Endothelial cell (in vitro differentiated cells): ENCODE measurements at places on chromosomes 11 and 22. TPM values are rescaled to one million over a fixed set of nuclear protein-coding genes. Genes with fewer than 3 reads are reported as not detected.

GRCh38 chr22:36811094-36811800, 5.6 kb downstream of the PVALB start:
- no peak for DNase-seq

- no peak for DNase-seq
Measured at GRCh38 chr11:105935791-105936190, 86.2 kb downstream of the MSANTD4 start.

DNA sequence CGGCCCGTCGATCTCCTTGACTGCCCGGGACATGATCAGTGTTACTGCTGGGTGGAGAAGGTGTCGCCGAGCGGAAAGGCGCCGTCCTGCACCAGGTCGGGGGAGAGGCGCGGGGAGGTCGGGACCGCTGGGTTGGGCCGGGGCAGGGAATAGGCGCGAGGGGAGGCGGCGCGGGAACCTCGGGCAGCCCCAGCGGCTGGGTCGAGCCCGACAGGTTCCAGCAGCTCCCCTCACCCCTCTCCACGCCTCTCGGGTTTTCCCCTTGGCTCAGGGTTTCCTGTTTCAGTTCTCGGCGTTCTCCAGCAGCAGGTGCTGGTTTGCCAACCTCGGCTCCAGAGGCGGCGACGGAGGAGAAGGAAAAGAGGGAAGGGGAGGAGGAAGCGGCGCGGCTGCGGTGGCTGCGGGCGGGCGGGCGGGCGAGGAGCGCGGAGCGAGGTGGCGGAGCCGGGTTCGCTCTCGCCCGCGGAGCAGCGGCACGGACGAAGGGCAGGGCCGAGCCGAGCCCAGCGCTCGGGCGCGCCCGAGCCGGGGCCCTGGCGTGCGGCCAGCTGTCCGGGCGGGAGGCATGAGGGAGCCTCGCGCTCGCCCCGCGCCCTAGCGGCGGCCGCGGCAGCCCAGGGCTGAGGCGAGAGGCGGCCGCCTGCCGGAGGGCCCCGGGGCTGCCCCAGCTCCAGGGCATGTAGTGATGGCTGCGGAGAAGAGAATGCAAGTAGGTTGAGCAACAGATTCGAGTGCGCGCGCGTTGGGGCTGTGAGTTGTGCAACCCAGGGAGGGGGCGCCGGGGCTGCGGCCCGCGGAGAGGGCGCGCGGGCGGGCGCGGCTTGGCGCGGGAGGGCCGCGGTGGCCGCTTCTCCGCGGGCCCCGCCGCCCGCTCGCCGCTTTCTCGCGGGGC, at the start of gene ZC3H12C:
Gene ZC3H12C, plus strand, starts transcription at position 878 of the 892 bp plus-strand sequence. CDS start 20 bp downstream, outside the sequence.
- peak; percentile 77 for DNase-seq

DNA sequence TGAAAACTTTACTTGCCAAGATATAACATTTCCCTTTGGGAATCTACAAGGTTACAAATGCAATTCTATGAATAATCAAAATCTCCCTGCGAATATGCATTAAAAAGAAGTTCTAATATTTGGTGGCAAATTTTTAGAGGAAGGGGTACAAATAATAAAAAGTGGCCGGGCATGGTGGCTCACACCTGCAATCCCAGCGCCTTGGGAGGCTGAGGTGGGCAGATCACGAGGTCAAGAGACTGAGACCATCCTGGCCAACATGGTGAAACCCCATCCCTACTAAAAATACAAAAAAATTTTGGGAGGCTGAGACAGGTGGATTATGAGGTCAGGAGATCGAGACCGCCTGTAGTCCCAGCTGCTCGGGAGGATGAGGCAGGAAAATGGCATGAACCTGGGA, 47.0 kb downstream of the ZNF280B start:
- DNase-seq: no peak

- DNase-seq: peak; percentile 67
Measured at GRCh38 chr11:65468874-65469333, 29.9 kb upstream of the MALAT1 start.

DNA sequence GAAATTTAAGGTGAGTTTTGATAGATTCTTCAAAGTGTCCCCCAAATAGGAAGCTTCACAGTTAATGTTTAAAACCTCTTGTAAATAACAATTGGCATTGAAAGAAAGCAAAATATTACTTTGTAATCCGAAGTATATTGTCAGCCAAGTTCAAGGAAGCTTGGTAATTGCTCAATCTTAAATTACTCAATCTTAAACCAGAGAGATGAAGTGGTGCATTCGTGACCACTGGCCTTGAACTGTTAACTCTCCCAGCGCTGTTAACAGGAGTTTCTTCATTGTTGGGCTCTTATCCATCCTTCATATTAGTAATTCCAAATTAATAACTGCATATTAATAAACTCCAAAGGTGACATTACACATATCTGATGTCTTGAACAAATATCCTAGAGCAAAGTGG, 20.6 kb upstream of the FDX1 start:
- no peak for DNase-seq

DNA sequence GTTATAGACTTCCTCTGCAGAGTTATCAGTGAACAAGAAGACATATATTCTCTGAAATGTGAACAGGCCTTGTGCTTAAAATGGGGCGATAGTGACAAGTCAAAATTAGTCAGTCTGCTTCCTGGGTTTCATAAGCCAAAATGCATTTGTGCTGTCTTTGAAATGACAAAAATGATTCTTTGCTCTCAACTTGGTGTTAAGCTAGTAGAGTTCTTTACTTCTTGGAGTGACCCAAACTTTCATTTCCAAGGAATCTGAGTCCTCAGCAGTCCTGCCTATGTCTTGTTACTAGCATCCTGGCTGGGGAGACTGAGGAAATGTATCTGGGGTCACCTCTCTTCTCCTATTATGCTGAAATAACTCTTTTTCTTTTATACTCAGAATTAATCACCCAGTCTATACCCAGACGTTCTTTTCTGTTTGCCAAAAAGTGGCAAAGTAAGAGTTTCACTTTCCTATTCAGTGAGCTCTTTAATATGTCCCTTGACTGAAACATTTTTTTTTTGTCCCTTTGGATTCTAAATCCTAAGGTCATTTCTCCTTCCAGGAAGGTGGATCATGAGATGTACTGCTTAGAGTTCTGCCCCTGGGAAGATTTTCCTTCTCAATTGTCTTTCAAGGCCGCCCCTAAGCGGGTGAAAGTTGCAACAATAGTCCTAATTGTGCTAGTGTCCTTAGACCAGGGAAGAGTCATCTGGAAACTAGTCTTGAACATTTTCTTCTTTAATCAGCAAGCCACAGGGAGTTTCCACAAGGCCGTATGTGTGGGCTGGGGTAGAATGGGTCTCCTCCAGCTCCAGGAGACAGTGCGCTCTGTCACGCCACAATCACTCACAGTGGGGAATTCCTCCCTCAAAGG, 53.0 kb upstream of the RDX start:
- DNase-seq: no peak

DNA sequence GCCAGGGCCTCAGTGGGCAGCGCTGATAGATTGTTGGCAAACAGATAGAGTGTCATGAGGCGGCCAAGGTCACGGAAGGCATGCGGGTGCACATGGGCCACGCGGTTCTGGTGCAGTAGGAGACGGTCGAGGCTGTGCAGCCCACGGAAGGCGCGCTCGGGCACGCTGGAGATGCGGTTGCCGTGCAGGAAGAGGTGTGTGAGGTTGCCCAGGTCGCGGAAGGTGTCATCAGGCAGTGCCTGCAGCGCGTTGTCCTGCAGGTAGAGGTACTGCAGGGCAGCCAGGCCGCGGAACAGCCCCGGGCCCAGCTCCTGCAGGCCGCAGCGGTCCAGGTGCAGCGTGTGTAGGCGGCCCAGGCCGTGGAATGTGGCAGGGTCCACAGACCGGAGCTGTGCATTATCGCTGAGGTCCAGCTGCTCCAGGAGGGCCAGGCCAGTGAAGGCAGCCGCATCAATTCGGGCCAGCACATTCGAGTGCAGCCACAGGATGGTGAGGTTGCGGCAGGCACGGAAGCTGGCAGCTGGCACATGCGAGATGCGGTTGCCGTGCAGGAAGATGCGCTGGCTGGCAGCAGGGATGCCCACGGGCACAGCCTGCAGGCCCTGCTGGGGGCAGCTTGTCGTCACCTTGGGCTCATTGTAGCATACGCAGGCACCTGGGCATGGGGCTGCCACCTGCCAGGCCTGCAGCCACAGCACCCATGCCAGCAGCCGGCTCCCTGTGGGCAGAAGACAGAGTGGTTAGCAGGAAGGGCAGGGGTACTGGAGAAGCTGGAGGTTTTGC, 25.5 kb downstream of the RTN4R start:
- no peak for DNase-seq

GRCh38 chr11:112983887-112984286, 22.7 kb downstream of the NCAM1 start:
- DNase-seq: no peak

GRCh38 chr22:49352361-49353169, 475.1 kb downstream of the BRD1 start:
- no peak for DNase-seq

GRCh38 chr22:30210235-30210909, 36.2 kb downstream of the LIF start:
- DNase-seq: no peak

- no peak for DNase-seq
Measured at GRCh38 chr22:19612866-19613572, 88.8 kb upstream of the CLDN5 start.

DNA sequence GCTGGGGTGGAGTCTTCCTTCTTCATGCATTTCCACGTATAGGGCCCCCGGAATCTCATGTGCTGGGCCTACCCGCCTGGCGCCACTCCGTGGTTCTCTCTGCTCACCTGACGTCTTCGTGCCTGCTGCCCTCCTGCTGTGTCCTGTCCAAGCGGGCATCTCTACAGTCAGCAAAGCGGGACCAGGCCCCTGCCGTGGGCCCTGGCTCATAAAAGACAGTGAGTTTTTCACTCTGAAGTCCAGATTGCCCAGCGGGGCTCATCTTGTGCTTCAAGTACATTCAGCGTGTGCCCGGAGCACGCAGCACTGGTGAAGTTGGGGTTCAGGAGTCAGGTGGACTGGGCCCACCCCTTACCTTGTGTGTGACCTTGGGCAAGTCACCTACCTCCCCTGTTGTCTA, 17.4 kb downstream of the C11orf24 start:
- no peak for DNase-seq

- DNase-seq: no peak
Measured at GRCh38 chr22:39688186-39688785, 117.7 kb downstream of the CACNA1I start.

DNA sequence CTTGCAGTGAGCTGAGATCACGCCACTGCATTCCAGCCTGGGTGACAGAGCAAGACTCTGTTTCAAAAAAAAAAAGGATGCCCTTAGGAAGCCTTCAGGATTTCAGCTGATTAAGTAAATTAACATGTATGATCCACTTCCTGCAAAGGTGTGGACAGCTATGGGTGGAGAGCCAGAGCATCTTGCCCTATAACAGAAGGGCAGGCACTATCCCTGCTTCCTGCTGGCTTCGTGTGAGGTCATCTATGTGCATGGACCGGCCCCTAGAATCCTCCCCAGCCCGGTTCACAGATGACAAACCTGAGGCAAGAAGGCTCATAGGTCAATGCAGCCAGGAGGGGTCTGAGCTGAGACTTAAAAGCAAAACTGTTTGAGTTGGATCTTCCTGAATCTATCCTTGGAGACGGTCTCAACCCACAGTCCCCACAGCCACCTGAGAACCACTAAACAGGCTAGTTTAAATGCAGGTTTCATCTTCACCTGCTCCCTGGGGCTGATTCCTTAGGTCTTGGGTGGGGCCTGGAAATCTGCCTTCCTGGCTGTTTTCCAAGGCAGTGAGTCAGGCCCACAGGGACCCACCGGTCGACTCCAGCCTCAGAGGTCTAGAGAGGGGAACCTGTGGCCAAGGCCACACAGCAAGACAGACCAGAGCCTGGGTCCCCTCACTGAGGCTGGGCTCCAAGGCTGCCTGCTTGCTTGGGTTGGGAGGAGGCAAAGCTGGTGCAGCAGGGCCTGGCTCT, 55.2 kb upstream of the MPEG1 start:
- no peak for DNase-seq

- DNase-seq: no peak
Measured at GRCh38 chr22:40592352-40593113, 44.0 kb downstream of the MRTFA start.

GRCh38 chr22:49915610-49916009, 2.6 kb downstream of the ALG12 start:
- DNase-seq: no peak

DNA sequence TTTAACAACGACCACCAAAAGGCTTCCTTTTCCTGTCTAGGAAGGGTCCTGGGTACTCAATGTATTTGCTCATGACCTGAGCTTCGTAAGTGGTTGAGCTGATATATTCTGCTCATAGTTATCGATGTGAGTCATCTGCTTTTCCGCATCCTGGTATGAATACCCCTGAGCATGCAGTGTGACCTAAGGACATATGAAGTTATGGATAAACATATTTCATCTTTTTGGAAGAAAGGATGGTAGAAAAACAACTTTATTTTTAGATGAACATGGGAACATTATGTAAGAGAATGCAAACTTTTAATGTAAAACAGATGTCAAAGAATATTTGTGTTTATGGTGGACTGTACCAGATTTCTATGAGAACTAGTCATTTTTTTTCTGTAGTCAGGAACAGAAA, 28.4 kb downstream of the TRPC6 start:
- DNase-seq: no peak

GRCh38 chr11:57444362-57445121, 15.8 kb upstream of the RTN4RL2 start:
- no peak for DNase-seq

DNA sequence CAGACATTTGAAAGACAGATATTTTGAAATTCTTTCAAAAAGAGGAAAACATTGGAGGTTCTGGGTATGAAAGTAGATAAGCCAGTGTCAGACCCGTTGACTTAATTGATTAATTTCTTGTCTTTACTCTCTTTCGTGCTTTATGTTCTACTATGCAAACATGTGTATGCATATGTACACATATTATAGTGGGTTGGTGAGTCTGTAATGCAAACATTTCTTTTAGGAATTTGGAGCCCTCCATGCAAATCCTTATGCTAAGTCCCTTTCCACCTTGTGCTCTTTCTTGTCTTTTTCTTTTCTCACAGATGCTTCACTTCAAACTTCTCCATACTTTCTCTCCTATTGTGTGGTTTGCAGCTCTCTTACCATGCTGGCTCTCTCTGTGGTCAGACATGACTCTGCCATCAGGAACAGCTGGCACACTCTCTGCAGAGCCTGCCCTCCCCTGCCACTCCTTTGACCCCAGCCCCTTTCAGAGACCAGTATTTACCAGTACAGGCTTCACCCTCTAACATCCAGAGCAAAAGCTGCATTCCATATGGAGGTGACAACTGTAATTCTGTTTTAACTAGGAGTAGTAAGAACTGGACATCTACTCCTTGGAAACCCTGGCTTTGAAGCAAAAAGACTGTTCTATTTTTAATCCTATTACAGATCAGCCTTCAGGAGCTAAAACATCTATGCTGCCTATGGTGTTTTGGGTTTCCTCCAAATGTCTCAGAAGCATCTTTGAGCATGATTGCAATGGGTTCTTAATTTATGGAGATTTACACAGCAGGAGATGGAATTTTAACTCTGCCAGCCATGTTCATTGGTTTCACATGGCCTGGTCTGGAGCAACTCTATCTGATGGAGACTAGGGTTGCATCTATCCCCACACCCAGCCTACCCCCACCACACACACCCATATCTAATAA, 386.9 kb upstream of the FAT3 start:
- DNase-seq: no peak

Gene OVOL1
- not detected for total RNA-seq

Gene LARGE2
- total RNA-seq: 0.95 TPM

Gene ARAP1
- 55.1 TPM for total RNA-seq

Gene HORMAD2
- not detected for total RNA-seq

Gene THY1
- 526 TPM for total RNA-seq

Gene ESRRA
- total RNA-seq: 42.3 TPM

Gene GLYAT
- not detected for total RNA-seq

Gene ROM1
- 2.1 TPM for total RNA-seq

Gene SEPTIN3
- total RNA-seq: 0.36 TPM

Gene ANKK1
- total RNA-seq: 0.18 TPM

Gene ZNF214
- total RNA-seq: 2.4 TPM

Gene APOBEC3B
- total RNA-seq: 1.0 TPM

Gene METTL15
- 8.8 TPM for total RNA-seq

Gene BEST1
- 0.08 TPM for total RNA-seq

Gene MMP20
- not detected for total RNA-seq

Gene HPX
- 1.4 TPM for total RNA-seq
